ENCODE measurements at places on chromosomes 5 and 9.

- no peak for DNase-seq
These were observed 693.5 kb downstream of the PTPRD start for GRCh38 chr9:9919174-9919775.

DNA sequence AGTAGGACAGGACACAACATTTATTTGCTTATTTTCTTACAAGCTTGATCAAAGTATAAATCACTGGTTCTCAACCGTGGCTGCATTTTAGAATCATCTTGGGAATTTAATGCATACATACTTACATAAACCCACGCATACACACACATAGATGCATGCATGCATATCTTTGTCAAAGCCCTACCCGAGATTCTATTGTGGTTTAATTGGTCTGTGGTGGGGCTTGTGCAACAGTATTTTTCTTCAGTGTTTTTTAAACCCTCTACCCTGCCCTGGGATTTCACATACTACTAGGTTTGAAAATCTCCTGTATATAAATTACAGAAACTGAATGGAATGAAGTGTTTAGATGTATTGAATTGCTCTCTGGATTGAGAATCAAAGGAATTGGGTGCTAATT, 1166.2 kb downstream of the MAT2B start:
- no peak for DNase-seq

DNA sequence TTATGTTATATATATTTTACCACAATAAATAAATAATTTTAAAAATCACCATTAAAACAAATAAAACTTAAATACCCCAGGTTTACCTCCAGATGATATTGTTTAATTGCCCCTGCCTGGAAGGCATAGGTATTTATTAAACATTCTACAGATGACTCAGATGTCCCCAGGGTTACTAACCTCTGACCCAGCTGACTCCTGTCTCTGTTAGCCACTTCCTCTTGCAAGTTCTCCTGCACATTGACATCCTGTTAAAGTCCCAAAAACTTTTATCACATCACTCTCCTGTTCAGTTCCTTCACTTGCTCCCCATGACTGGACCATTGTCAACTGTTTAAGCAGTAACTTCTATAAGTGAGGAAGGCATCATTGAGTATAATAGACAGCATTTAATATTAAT, 37.0 kb upstream of the RAB3C start:
- DNase-seq: no peak

GRCh38 chr5:15676591-15676990, 176.6 kb downstream of the FBXL7 start:
- DNase-seq: no peak

- no peak for DNase-seq
These were observed 466.7 kb downstream of the ACTL7B start for GRCh38 chr9:108389056-108389455.

GRCh38 chr5:93145767-93146166, 435.3 kb downstream of the NR2F1-AS1 start:
- no peak for DNase-seq

- DNase-seq: no peak
These were observed 27.6 kb downstream of the SLC25A48 start for GRCh38 chr5:135862086-135862485.

GRCh38 chr5:4233671-4234070, 638.0 kb downstream of the IRX1 start:
- DNase-seq: no peak

GRCh38 chr9:69317081-69317480, 7.9 kb upstream of the ENTREP1 start:
- DNase-seq: no peak

GRCh38 chr5:31029925-31030324, 163.6 kb upstream of the CDH6 start:
- DNase-seq: no peak

DNA sequence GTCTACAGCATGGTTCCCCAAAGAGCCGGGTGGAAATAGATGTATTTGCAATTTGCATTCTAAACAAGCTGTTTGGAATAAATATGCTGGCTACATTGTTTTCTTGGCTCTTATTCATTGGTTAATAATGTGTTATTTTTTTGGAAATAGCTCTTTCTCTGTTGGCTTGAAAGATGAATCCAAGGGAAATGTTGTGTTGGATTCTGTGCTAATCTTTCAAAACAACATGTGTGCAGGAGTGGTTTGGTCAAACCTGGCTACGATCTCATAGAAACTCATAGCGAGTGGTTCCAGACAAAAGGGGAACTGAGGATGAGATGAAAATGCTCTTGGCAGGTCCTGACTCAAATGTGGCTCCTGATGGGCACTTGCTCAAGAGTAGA, 63.7 kb upstream of the CXCL14 start:
- no peak for DNase-seq

DNA sequence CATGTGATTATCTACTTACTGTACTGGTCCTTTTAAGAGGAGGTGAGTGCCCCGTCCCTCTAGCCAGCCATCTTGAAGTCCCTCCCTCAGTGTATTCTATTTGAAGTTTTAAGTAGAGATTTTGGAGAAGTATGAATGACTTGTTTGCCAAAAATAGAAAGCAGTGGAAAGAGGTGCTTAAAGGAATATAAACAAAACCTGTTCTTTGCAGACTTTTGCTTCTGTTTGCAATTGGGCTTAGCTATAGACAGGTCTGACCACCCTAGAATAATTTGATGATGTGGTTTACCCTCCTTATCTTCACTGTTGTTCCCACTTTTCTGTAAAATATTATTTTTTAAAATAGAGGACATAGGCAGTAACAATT, 21.2 kb downstream of the OSMR start:
- DNase-seq: no peak

GRCh38 chr9:136191099-136191959, 13.6 kb downstream of the LHX3 start:
- no peak for DNase-seq

DNA sequence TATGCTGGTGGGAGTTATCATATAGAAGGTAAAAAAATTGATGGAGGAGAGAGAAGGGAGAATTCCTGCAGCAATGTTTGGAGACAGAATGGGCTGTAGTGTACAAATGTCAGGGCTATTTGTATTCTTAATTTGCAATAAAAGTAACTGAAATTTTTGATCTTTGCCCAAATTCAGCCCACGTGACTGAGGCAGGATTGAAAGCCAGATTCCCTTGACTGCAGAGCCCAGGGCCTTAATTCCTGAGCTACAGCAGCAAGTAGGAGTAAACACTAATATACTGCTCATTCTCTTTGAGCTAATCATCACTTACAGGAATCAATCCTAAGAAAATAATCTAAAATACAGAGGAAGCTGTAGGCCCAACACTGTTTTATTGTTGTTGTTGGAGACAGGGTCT, 5.2 kb upstream of the ANXA6 start:
- no peak for DNase-seq

DNA sequence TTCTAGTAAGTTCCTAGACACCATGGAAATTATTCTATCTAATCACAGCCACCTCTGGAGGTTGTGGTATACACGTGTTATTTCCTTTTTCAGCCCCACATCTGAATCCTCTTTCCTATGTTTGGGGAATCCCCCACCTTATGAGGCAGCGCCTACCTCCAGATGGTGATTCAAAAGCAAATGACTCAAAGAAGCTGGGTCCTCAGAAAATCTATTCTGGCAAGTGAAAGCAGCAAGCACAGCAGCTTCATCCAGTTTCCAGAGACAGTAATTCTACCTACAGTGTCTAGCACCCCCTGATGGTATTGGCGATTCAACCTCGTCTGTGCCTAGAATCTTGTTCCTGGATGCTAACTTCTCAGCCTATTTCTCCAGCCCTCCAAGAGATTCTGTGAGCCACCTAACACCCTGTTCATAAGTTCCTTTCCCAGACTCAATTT, 43.0 kb downstream of the STRBP start:
- peak; percentile 75 for DNase-seq

- no peak for DNase-seq
These were observed 588.0 kb upstream of the KLF4 start for GRCh38 chr9:108077556-108077955.

GRCh38 chr5:177066224-177066623, 20.5 kb upstream of the FGFR4 start:
- no peak for DNase-seq

- no peak for DNase-seq
These were observed 248.8 kb downstream of the ISL1 start for GRCh38 chr5:51632027-51632426.

GRCh38 chr9:116157436-116158138, 4.0 kb downstream of the PAPPA start:
- no peak for DNase-seq

GRCh38 chr5:53480416-53481158, at the start of gene FST:
Gene FST (plus strand): TSS chr5:53480629. CDS start chr5:53480792, 163 bp downstream.
- no peak for DNase-seq

GRCh38 chr5:87877023-87877422, 391.6 kb downstream of the TMEM161B start:
- DNase-seq: no peak

DNA sequence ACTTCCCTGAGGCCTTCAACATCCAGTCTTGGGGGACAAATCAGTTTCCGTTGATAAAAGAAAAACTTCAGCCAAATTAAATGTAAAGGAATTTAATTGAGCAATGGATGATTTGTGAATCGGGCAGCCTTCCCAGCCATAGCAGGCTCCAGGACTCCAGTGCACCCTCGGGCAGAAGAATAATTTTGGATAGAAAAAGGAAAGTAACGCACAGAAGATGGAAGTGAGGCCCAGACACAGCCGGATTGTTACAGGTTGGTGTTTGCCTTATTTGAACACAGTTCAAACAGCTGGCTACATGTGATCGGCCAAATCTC, 19.1 kb downstream of the MRPL36 start:
- no peak for DNase-seq

DNA sequence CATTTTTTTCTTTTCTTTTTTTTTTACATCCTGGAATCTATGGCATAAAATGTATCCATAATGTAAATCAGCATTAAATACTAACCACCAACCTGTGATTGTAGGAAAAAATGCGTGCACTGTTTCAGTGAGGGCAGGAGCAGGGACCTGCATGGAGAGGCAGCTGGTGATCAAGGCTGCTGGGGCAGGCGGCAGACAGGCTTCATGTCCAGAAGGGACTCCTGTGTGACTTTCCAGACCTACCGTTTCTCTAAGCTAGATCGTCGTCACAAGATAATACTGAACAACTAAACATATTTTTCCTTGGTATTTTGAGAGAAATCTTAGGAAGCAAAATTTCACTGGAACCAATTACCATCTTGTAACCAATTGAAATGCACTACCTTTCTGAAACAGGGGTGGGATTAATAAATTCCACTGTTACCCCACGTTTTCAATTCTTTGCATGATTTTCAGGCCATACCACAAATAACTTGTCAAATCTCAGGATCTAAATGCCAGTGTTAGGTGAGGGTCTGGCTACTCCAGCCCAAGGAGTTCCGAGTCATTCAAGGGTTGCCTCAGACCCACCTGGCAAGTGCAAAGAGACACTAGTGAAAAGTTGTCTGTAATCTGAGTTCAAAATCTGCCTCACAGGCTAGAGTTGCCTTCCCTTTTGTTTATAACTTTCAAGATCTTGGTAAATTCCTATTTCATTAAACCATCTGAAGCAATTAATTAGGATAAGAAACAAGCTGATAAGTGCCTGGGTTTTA, 198.2 kb downstream of the SEMA5A start:
- no peak for DNase-seq

- no peak for DNase-seq
These were observed 52.0 kb upstream of the KCNIP1 start for GRCh38 chr5:170451747-170452365.

- no peak for DNase-seq
These were observed 53.6 kb upstream of the APC start for GRCh38 chr5:112684121-112684520.

GRCh38 chr9:698276-698675, 143.2 kb upstream of the DMRT1 start:
- no peak for DNase-seq

GRCh38 chr9:136563646-136564325, 17.9 kb upstream of the NOTCH1 start:
- no peak for DNase-seq

DNA sequence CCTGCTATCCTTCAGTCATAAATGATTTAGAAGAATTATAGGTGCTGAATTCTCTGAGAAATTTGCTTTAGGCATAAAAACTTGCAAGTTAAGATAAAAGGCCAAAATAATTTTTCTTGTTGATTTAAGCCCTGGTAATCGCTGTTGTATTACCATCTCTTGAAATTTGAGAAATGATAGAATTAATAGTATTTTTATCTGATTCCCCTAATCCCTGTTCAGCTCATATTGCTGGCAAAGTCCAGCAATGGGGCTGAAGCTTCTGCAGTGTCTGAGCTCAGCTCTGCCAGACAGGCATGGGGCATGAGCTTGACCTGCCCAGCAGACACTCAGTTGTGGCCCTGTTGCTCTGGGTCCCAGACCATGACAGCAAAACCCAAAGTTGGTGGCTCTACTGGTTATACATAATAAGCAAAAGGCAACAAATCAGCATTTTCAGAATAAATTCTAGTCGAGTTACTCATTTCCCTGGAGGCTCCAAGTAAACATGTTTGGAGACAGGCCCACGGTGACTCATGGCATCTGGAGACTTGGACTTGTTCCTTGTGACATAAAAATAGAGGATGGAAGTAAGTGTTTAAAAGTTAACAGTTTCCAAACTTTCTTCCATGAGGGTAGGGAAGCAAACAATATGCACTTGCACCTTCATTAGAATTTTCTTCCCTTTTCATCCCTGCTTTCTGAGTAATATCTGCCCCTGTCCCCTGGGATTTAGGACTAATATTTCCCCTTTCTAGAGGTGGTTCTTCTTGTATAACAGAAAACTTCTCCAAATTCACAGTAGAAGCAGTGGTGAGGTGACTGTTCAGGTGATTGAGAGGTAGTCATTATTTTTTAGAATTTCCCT, 60.2 kb upstream of the SLC2A8 start:
- DNase-seq: no peak

DNA sequence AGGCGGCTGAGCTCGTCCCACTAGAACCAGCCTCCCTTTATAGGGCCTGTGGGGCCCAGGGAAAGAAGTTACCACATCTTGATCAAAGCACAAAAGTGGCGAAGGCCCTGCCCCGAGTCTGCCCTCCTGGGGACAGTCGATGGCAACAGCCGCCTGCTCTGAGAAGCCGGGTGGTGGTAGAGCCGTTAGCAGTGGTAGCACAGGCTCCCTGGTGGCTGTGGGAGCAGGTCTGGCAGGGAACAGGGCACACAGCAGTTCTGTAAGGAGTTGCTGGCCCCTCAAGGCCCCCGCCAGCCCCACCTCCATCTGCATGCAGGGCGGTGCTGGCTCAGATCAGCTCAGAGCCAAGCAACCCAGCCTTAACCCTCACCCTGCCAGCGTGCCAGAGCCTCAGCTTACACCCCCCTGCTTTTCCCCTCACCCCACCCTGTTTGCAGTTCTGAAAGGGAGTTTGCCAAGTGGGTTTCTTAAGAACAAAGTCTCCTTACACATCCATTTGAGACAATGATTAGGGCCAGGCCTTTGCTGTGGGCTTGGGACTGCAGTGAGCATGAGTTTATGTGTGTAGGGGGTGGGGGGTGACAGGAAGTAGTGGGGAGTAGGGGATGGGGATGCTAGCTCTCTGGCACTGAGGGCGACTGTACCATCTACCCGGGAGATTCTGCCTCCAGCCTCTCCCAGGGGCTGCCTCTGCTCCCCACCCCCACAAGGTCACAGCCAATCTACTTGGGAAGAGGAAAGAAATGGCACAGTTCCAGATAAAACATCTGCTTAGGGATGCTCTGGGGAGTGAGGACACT, 11.8 kb downstream of the ACSL6 start:
- no peak for DNase-seq
